Fibroblast of upper back skin (primary cell): ENCODE measurements at places on chromosomes 4 and X.
A peak's percentile ranks its signal among the peaks of the same experiment; 100 is the strongest.

DNA sequence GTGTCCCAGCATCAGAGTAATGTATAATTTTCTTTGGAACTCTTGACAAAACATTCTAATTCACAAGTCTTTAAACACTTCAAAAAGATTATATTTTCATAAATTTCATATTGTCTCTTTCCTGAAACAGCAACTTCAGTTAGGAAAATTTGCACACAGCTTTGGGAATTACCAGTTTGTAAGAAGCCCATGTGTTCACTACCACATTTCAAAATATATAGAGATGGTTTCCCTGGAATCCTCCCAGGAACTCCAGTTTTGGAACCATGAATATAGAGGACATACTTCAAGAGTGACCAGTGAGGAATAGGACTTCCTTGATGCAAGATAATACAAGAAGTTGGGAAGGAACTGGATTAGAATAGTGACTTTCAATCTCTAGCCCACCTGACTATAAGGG, 28.7 kb upstream of the HPGDS start:
- no peak for DNase-seq

- peak; percentile 91 for DNase-seq
Measured at GRCh38 chr4:40316333-40316781, 18.8 kb upstream of the CHRNA9 start.

DNA sequence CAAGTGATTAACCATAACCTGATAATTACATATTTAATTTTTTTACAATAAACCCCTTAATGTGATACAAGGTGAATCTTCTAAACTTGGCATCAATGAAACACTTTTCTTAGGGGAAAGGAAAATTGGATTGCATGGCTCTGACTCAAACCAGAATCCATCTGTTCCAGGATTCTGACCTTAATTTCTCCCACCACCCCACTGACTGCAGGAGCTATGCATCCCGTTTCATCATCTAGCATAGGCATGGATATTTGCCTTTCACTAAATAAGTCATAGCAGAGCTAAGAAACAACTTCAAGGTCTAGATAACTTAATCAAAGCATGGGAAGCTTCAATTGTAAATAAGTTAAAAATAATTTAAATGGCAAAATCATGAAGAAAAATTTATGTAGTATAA, 156.3 kb downstream of the BTC start:
- peak; percentile 80 for DNase-seq

DNA sequence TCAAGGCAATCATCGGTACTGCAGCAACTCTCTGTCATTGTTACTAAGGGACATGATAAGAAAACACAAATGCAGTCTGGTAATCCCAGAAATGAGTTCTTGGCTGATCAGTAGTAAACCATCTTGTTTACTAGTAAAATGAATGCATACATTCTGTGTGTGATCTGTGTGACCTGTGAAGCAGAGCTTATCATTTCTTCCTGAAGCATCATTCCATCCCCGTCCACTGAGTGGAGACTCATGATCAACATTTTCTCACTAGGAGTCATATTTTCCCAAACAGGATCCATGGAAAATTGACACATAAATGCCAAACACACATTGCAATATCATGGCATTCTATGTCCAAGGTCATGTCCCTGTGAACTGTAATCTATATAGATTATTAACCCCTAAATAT, 226.1 kb downstream of the ANKRD50 start:
- DNase-seq = no peak

DNA sequence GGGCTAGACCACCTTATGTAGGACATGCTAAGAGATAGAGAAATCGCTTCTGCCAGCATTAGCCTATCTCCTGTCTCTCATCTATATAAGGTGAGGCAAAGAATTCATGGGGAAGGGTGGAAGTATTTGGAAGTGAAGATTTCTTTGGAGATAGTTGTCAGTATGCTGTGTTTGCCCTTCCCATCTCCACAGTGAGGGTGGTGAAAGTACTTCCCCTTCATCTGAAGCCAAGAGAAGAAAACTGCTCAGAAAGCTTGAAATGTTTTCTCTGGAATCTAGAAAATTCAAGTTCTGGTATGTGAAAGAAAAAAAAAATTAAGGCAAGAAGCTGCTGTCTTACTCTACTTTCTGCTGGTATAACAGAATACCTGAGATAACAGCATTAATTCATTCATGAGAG, 12.3 kb upstream of the ADH5 start:
- DNase-seq = peak; percentile 53

- peak; percentile 73 for DNase-seq
Measured at GRCh38 chrX:10648614-10649013, 28.2 kb upstream of the MID1 start.

DNA sequence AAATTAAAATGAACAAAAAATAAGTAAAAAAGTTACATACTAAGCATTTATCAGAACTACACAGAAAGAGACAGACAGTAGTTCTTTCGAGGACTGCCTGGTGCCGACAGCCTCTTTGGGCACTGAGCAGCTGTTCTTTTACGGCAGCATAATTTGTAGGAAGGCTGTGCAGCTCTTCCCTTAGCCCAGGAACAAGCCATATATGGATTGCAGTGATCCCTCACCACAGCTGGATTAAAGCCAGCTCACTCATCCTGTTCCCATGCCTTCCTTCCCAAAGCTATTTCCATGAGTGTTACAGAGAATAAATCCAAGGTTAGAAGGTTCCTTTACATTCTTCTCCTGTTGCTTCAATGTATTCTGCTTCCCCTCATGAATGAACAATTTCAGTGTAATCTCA, 71.7 kb downstream of the DDX60L start:
- peak; percentile 98 for DNase-seq

DNA sequence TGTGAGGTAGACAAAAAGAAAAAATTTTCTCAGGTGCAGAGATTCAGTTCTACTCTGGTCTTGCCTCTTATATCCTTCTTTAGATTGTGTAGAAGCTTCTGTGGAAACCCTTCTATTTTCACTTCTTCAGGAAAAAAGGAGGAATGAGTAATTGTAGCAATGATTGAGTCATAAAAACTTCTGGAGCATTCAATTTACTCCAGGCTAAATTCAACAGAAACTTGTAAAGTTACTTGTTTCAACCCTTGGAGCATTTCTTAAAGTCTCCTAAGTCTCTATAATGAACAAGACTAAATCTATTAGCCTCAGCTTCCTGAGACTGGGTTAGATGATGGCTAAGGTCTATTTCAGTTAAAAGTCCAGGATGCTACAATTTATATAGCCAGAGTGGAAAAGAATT, 29.9 kb downstream of the BOD1L1 start:
- peak; percentile 6 for DNase-seq

DNA sequence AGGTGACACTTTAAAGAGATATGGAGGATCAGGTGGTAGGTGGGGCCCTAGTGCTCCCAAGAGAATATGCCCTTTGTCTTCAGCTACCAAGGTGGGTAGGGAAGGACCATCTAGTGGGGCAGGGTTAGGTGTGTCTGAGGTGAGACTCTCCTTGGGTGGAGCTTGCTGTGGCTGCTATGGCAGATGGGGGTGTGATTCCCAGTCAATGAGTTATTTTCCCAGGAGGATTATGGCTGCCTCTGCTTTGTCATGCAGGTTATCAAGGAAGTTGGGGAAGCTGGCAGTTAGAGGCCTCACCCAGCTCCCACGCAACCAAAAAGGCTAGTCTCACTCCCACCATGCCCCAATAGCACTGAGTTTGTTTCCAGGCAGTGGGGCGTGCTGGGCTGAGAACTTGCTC, 18.0 kb upstream of the SPIN2A start:
- DNase-seq = no peak
